Activated CD4-positive, alpha-beta T cell treated with anti-CD3 and anti-CD28 coated beads, Interleukin-10, Interleukin-2, amounts not matched to agents 100 ng/mL and 50 ng/mL, durations not matched to agents 16 hours and 8 hours (primary cell): ENCODE measurements at places on chromosomes 2 and 18.
A peak's percentile ranks its signal among the peaks of the same experiment; 100 is the strongest.

GRCh38 chr2:226299771-226300170, 499.8 kb downstream of the IRS1 start:
- no peak for DNase-seq

GRCh38 chr2:56337342-56337741, 153.6 kb downstream of the CCDC85A start:
- DNase-seq: no peak

DNA sequence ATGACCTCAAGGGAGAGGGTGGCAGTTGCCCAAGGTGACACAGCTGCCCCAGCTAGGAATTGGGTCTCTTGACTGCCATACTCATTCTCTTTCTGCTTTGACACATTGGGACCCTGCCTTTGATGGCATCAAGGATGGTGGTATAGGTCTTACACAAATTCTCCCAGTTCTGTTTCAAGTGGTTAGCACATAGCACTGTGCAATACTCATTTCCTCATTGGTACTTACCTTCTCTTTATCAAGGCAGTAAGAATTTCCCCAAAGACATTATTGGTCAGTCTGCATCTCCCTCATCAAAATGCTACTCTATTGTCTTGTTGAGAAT, 35.9 kb upstream of the CCDC93 start:
- peak; percentile 26 for DNase-seq

DNA sequence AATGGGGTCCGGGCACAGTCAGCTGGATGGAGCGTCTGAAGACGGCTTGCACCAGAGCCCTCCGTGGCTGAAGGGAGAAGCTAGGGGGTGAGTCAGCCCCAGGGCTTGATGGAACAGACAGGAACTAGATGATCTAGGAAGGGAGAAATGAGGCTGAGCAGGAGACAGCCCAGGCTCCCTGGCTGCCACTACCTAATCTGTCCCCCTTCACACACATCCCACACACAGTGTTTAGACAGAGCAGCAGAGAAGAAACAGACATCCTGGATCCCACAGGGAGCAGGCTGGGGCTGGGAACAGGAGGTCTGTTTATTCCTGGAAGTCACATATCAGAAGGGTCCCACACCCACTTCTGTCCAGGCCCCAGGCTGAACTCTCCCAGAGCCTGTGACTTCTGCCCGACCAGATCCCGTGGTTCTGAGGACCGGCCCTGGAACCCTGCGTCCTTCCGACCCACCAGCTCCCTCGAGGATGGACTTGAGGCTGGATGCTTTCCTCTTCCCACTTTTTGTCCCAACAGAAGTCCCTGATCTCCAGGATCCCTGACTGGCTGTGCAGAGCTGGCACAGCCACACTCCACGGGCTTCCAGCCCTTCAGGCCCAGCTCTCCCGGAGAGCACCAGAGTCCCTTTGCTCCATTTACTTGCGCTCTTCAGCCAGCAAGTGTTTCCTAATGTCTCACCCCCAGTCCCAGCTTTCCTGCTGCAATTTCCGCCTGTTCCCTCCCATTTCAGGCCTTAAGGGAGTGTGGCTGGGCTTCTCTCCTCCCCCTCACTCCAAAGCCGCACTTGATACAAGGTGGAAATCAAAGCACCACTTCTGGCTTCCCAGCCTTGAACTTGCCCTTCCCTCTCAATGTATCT, 1.5 kb upstream of the GPBAR1 start:
- DNase-seq: no peak

DNA sequence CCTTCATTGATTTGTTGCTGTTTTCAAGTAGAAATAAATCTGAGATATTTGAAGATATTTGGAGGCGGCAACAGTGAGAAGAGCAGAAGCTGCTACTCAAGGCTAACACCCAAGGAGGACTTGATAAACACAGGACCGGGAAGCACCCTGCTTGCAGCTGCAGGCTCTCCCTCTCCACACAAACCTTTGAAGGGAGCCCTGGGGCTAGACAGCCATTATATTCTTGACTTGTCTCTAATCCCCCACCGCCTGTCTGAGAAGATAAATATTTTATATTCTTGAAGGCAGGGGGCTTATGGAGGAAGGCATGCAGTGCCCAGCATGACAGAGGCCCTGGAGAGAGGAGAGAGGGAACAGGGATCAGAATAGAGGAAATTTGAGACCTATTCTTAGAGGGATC, 50.9 kb upstream of the SMAD2 start:
- no peak for DNase-seq

DNA sequence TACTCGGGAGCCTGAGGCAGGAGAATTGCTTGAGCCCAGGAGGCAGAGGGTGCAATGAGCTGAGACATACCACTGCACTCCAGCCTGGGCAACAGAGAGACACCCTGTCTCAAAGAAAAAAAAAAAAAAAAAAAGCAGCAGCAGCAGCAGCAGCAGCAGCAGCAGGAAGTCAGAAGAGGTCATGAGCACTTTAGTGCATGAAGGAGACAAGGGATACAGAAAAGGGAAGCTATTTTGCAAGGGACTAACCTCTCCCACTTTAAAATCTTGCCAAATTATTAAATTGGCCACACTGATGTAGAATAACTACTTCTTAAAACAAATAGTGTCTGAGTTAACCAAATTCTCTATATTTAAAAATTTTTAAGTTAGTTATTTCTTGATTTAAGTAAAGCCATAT, 113.4 kb upstream of the PDE1A start:
- DNase-seq: no peak

GRCh38 chr2:199144036-199144435, 313.7 kb downstream of the SATB2 start:
- no peak for DNase-seq

GRCh38 chr18:6255886-6256285, 158.8 kb downstream of the L3MBTL4 start:
- no peak for DNase-seq

DNA sequence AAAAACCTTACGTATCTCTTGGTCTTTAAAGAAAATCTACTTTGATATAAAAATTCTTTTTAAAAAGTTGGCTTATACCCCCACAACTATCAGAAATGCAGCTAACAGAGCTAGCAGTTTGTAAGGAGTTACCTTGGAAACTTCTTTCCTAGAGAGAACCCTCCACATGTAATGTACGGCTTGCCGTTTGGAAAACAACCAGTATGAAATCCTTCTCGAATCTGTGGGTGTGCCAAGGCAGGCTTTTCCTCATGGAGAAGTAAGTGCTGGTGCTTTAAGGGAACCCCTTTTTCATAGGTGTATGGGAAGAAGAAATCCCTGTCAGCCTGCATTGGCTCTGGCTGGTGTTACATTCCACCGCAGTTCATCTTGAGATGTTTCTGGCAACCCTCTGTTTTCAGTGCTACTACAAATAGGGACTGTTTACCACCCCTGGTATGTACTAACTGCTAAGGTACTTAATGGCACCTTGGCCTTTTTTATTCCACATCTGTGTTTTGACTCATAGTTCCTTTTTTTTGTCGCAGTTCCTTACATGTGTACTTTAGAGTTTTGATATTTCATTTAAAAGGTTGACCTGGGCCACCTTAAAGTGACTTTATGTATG, 248.4 kb downstream of the FHOD3 start:
- DNase-seq: no peak

DNA sequence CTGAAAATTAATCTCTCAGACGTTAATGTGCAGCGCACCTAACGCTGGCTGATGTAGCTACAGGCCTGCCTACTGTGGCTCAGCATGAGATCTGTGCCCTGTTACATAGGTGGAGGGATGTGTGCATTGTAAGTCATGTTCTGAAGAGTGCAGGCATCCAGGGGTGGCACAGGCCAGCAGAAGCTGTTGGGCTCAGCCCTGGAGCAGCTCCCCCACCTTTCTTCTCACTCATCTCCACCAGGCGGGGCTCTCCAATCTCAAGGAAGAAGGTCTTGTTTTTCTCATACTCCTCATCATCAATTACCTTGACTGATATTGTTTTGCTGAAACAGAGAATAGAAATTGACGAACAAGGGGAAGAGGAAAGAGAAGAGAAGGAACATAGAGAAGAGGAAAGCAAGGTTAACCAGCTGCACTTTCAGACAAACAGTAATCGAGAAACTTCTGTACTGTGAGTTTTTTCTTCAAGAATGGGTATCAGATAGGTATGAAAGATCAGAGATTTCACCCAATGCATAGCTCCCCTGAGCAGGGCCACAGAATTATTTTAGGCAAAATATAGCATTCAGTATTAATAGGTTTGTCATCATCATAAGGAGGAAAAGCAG, 273.6 kb downstream of the SLC8A1 start:
- DNase-seq: no peak

GRCh38 chr18:5294113-5294456, 1.4 kb downstream of the ZBTB14 start:
- DNase-seq: no peak

GRCh38 chr2:144711630-144712549, 192.0 kb upstream of the ZEB2 start:
- DNase-seq: no peak

- no peak for DNase-seq
Measured at GRCh38 chr2:177740700-177741099, 331.9 kb downstream of the PDE11A start.

- no peak for DNase-seq
Measured at GRCh38 chr2:207434899-207435465, 94.8 kb upstream of the CREB1 start.

GRCh38 chr18:9665314-9665713, 42.8 kb upstream of the RAB31 start:
- no peak for DNase-seq

GRCh38 chr18:26867471-26867870, 2.0 kb upstream of the AQP4 start:
- DNase-seq: no peak

GRCh38 chr2:232376713-232377112, 1.8 kb upstream of the ALPP start:
- DNase-seq: no peak

- no peak for DNase-seq
Measured at GRCh38 chr2:39640107-39640506, 25.6 kb upstream of the TMEM178A start.

DNA sequence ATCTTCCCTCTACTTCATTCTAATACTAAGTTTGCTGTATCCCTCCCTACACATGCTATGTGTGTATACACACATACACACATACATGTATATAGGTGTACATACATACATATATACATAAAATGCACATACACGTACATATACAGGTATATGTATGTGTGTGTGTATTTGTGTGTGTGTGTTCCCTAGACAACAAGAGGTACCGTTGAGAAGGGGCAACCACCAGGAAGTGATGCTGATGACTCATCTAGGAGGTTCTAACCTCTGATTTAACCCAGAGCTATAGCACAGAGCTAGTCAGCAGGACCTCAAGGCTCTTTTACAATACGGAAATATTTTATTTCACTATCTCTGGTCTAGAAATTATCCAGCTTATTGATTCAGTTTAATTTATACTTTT, 139.2 kb downstream of the LAMA3 start:
- DNase-seq: peak; percentile 89

GRCh38 chr2:3233877-3234276, 143.7 kb downstream of the EIPR1 start:
- DNase-seq: no peak

GRCh38 chr2:112916145-112916571, 5.2 kb downstream of the IL37 start:
- peak; percentile 50 for DNase-seq

GRCh38 chr2:36975306-36975705, 9.0 kb upstream of the STRN start:
- no peak for DNase-seq

- no peak for DNase-seq
Measured at GRCh38 chr2:183349091-183349490, 224.8 kb downstream of the NUP35 start.

DNA sequence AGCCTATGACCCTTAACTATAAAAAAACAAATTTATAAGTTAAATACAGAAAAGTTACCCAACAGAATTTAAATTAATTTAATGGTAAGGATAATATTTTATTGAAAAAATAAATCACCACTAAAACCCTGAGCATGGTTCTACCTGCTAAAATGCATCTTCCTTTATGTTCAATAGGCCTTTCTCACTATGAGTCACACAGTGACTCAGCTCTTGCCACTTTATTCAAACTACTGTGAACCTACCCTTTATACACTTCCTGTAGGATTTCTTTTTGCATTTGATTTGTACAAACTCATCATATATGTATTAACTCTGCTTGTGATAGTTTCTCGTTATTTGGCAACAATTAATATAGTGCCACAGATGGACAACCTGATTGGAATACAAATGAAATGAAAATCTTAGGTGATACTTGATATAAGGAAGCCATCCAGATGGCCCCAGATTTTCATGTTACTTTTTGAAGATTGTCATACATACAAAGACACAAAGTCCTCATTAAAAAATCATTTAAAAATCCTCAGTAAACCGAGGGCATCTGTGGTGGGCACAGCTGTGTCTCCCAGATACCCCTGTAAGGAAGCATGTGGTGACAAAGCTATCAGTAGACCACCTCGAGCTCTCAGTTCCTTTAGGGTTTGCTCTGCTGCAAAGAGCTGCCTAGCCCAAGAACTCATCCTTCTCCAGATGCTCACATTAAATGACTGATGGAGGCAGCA, 55.2 kb upstream of the COBLL1 start:
- peak; percentile 81 for DNase-seq

DNA sequence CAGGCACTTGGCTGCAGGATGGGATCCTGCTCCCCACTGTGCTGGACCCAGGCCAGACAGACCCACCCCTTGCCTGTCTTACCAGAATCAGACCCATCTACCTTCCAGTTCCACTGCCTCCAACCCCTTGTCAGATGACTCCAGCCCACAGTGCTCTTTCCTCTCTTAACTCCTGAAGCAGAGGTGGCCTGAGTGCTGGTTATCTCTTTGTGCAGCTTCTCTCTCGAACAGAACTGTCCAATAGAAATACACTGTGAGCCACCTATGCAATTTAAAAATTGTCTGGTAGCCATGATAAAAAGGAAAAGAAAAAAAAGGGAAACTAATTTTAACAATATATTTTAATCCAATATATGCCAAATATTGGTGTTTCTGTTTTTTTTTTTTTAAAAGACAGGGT, 160.2 kb upstream of the SMAD2 start:
- no peak for DNase-seq

- no peak for DNase-seq
Measured at GRCh38 chr2:15764683-15765011, 173.0 kb downstream of the DDX1 start.

DNA sequence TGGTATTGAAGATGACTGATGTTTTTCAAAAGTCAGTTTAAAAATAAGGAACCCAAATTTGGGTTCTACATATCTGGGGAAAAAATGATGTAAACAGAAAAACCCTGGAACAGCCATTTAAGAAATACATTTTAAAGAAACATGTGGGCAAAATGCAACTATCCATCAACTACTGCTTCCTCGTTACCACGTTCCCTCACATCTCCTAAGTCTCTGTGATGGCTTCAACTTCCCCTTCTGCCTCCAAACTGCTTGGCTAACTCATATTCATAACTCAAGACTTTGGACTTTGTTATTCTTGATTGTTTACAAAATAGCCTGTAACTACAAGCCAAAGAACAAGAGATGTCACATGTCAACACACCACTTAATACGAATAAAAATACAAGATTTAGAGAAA, 116.3 kb downstream of the DYM start:
- no peak for DNase-seq

- DNase-seq: no peak
Measured at GRCh38 chr2:45852450-45853150, 201.1 kb downstream of the PRKCE start.
